Activated naive CD8-positive, alpha-beta T cell treated with anti-CD3 and anti-CD28 coated beads, Interleukin-2, amount 10 ng/mL, durations not matched to agents 7 days and 5 days (primary cell): ENCODE measurements at places on chromosomes 1 and 21. TPM values are rescaled to one million over a fixed set of nuclear protein-coding genes. Genes with fewer than 3 reads are reported as not detected.

DNA sequence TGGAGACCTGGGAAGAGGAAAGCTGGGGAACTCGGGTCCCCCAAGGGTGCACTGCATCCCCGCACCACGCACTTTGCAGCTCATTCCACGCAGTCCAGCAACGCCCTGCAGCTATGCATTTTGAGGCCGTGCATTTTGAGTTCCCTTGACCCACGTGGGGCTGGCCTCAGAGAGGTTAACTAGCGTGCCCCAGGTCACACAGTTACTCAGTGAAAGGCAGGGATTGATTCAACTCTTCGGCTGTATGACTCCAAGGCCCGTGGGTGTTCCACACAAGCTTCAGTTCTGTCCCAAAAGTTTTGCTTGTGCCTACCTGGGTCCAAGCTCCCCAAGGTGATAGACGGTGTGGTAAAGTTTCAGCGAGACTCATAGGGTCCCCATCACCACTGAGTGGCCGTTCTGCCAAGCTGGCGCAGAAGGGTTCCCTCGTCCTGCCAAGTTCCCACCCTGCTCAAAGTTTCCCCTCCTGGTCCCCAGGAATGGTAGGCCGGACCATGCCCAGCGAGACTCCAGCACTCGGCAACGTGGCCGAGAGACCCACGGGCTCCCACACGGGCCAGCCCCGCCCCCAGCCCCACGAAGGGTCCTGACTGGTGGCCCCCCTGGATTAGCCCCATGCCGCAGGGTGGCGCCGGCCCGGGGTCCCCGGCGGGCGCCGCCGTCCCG, 611 bp downstream of the HSPG2 start:
- no peaks in the 10 kb centered on the region for H3K36me3 ChIP-seq
- H3K27ac ChIP-seq: no peak overlapping the region
- peaks cover 16% of the 10 kb centered on the region for H3K4me1 ChIP-seq
- DNase-seq: no peak
- H3K4me3 ChIP-seq: peak overlapping the region; percentile 65
- H3K27me3 ChIP-seq: peaks cover 30% of the 10 kb centered on the region

DNA sequence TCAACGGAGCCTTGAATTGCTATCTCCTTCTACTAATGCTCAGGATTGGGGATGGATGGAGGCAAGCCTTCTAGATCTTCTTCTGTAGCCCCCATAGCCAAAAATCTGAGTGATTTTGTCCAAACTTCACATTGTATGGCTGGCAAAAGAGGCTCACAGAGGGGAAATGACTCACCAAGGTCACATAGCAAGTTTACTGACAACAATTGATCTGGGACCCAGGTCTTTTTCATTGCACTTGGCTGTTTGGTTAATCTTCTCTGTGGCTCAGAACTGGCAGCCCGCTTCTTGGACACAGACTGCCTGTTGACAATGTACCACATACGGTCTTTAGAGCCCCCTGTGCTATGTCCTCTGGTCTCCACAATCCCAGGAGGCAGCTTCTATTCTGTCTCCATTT, 3.0 kb upstream of the LACTBL1 start:
- no peak for DNase-seq
- no peak overlapping the region for H3K4me3 ChIP-seq
- peaks cover 18% of the 10 kb centered on the region for H3K27me3 ChIP-seq
- H3K4me1 ChIP-seq: peaks cover 3% of the 10 kb centered on the region
- no peaks in the 10 kb centered on the region for H3K36me3 ChIP-seq

DNA sequence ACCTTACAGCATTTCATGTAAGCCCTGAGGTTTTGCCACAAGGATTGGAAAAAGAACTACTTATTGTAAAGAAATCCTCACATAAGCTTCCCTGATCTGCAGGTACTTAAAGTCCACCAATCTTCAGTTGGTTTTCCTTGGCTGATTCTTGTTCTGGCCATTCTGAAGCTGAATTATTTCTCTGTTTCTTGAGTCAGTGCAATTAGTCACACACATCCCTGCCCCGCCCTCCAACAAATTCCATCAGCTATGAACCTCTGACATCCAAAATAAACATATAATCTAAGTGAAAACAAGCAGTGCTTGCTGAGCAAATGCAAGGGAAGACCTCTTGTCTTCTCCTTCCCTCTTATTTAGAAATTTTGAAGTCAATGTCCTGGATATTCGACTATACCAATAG, 8.2 kb upstream of the FNDC7 start:
- H3K36me3 ChIP-seq: peaks cover 14% of the 10 kb centered on the region
- no peak overlapping the region for H3K4me3 ChIP-seq
- no peak overlapping the region for H3K27ac ChIP-seq
- H3K4me1 ChIP-seq: peaks cover 17% of the 10 kb centered on the region

Gene FAM72B
- 24.1 TPM for total RNA-seq

Gene GUCA2B
- not detected for total RNA-seq

GRCh38 chr1:71231751-71232150, 150.9 kb upstream of the ZRANB2 start:
- H3K4me3 ChIP-seq: no peak overlapping the region
- no peaks in the 10 kb centered on the region for H3K27me3 ChIP-seq
- no peak for DNase-seq
- H3K4me1 ChIP-seq: no peaks in the 10 kb centered on the region
- H3K27ac ChIP-seq: no peak overlapping the region

- H3K27ac ChIP-seq: peak overlapping the region; percentile 88
- no peak for DNase-seq
- H3K4me3 ChIP-seq: peak overlapping the region; percentile 90
- H3K27me3 ChIP-seq: no peaks in the 10 kb centered on the region
- H3K36me3 ChIP-seq: peaks cover 9% of the 10 kb centered on the region
Measured at GRCh38 chr1:211831558-211832323, 1.2 kb upstream of the LPGAT1 start.

Gene KCNE2
- total RNA-seq: not detected

Gene S100PBP
- 75.8 TPM for total RNA-seq

GRCh38 chr1:217009376-217009775, 286.1 kb upstream of the ESRRG start:
- H3K27ac ChIP-seq: no peak overlapping the region
- H3K4me3 ChIP-seq: no peak overlapping the region
- no peak for DNase-seq
- no peaks in the 10 kb centered on the region for H3K27me3 ChIP-seq
- no peaks in the 10 kb centered on the region for H3K4me1 ChIP-seq

DNA sequence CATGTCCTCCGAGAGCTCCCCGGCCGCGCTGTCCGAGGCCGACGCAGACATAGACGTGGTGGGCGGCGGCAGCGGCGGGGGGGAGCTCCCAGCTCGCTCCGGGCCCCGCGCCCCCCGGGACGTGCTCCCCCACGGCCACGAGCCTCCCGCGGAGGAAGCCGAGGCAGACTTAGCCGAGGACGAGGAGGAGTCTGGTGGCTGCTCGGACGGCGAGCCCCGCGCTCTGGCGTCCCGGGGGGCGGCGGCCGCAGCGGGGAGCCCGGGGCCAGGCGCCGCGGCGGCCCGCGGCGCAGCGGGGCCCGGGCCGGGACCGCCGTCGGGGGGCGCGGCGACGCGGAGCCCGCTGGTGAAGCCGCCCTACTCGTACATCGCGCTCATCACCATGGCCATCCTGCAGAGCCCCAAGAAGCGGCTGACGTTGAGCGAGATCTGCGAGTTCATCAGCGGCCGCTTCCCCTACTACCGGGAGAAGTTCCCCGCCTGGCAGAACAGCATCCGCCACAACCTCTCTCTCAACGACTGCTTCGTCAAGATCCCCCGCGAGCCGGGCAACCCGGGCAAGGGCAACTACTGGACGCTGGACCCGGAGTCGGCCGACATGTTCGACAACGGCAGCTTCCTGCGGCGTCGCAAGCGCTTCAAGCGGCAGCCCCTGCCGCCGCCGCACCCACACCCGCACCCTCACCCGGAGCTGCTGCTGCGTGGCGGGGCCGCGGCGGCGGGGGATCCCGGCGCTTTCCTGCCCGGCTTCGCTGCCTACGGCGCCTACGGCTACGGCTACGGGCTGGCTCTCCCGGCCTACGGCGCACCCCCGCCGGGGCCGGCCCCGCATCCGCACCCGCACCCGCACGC, 547 bp downstream of the FOXD2 start:
- H3K4me3 ChIP-seq: peak overlapping the region; percentile 74
- H3K4me1 ChIP-seq: peaks cover 15% of the 10 kb centered on the region
- peaks cover 22% of the 10 kb centered on the region for H3K27me3 ChIP-seq
- H3K27ac ChIP-seq: peak overlapping the region; percentile 57
- DNase-seq: peak; percentile 67
- peaks cover 12% of the 10 kb centered on the region for H3K36me3 ChIP-seq

Gene ICOSLG
- 1.8 TPM for total RNA-seq

DNA sequence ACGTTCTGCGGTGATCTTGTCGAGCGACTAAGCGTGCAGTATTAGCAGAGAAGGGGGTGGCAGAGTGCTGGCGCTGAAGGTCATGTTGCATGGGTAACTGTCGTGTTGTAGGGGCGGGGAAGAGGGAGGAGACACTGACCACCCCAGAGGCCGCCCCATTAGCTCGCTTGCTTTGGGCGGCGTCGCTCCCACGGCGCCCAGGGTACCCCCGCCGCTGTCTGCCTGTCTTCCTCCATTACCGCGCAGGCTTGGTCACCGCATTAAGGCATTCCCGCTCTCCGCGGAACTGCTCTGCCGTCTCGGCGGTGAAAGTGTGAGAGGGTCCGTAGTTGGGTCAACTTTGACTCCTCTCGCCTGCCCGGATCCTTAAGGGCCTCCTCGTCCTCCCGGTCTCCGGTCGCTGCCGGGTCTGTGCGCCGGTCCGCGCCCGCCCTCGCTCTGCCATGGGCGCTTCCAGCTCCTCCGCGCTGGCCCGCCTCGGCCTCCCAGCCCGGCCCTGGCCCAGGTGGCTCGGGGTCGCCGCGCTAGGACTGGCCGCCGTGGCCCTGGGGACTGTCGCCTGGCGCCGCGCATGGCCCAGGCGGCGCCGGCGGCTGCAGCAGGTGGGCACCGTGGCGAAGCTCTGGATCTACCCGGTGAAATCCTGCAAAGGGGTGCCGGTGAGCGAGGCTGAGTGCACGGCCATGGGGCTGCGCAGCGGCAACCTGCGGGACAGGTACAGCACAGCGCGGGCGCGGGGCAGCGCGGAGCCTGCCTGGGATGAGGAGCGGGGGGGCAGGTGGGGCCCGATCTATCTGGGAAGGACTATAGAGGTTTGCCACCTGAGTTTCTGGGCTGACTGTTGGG, at the start of gene MTARC2:
Gene MTARC2 (plus strand): TSS at position 234 of the 846 bp plus-strand sequence. CDS start 210 bp downstream, at position 444.
- peak within 1 kb of the TSS; percentile 64 for H3K4me3 ChIP-seq
- peak; percentile 36 for DNase-seq
- no peaks in the 10 kb centered on the region for H3K36me3 ChIP-seq
- H3K27ac ChIP-seq: no peak within 1 kb of the TSS
- peaks cover 5% of the 10 kb centered on the region for H3K4me1 ChIP-seq

GRCh38 chr1:23743287-23744152, at the start of gene ELOA:
Gene ELOA, plus strand, starts transcription at chr1:23743471. Its CDS starts 33 bp downstream, at chr1:23743504.
- H3K36me3 ChIP-seq: peaks cover 3% of the 10 kb centered on the region
- H3K4me3 ChIP-seq: peak within 1 kb of the TSS; percentile 92
- no peaks in the 10 kb centered on the region for H3K27me3 ChIP-seq
- H3K4me1 ChIP-seq: peaks cover 44% of the 10 kb centered on the region

GRCh38 chr1:90713741-90714509, 3.2 kb downstream of the BARHL2 start:
- peaks cover 5% of the 10 kb centered on the region for H3K36me3 ChIP-seq
- H3K4me3 ChIP-seq: no peak overlapping the region
- peaks cover 95% of the 10 kb centered on the region for H3K27me3 ChIP-seq
- H3K27ac ChIP-seq: no peak overlapping the region

DNA sequence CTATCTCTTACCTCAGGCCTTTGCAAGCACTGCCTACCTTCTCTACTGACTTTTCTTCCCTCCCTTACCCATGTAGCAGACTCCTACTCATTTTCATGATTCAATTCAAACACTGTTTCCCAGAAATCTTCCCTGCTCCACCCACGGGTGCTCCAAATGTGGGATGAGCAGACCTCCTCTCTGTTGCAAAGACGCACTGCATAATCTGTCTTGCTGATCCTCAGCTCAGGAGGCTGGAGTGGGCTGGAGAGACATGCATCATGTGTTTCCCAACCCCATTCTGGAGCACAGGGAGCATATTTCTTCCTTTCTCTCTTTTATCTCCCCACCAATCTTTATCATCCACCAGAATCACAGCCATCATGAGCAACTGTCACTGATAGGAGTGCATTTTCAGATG, 459.9 kb upstream of the NFIA start:
- H3K27me3 ChIP-seq: peaks cover 9% of the 10 kb centered on the region
- H3K36me3 ChIP-seq: no peaks in the 10 kb centered on the region
- H3K27ac ChIP-seq: no peak overlapping the region
- H3K4me1 ChIP-seq: no peaks in the 10 kb centered on the region
- H3K4me3 ChIP-seq: no peak overlapping the region

Gene SLC45A3
- 0.31 TPM for total RNA-seq

Gene HSD3B2
- total RNA-seq: not detected

DNA sequence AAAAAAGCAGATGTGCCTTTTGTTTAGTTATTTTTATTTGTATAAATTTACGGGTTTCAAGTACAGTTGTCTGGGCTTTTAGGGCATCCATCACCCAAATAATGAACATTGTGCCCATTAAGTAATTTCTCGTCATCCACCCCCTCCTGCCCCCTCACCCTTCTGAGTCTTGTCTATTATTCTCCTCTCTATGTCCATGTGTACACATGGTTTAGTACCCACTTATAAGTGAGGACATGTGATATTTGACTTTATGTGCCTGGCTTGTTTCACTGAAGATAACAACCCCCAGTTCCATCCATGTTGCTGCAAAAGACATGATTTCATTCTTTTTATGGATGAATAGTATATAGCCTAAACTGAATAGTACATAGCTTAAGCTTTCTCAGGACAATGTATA, 189.2 kb downstream of the ZP4 start:
- no peaks in the 10 kb centered on the region for H3K4me1 ChIP-seq
- no peak overlapping the region for H3K27ac ChIP-seq
- no peak overlapping the region for H3K4me3 ChIP-seq
- DNase-seq: no peak
- no peaks in the 10 kb centered on the region for H3K36me3 ChIP-seq

DNA sequence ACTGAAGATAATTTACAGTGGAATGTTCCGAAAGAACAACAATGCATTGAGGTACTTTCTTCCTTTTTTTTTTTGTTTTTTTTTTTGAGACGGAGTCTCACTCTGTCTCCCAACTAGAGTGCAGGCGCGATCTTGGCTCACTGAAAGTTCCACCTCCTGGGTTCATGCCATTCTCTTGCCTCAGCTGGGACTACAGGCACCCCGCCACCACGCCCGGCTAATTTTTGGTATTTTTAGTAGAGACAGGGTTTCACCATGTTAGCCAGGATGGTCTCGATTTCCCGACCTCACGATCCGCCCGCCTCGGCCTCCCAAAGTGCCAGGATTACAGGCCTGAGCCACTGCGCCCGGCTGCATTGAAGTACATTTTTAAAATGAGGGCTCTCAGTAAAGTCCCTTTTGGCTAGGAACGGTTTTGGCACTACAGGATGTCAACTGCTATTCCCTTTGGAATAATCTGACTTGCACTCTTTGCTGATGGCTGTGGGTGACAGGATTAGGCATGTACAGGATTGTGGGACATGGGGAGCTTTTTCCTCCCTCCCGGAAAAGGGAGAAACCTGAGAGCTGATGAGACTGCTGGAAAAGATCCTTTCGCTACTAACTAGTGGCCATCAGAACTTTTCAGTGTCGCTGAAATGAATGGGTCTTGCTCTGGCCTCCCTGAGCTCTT, 56.9 kb upstream of the EDEM3 start:
- H3K36me3 ChIP-seq: peaks cover 12% of the 10 kb centered on the region
- no peaks in the 10 kb centered on the region for H3K4me1 ChIP-seq
- no peak overlapping the region for H3K4me3 ChIP-seq
- DNase-seq: no peak
- H3K27ac ChIP-seq: no peak overlapping the region

GRCh38 chr1:97787231-97787630, 133.6 kb downstream of the DPYD start:
- peaks cover 5% of the 10 kb centered on the region for H3K36me3 ChIP-seq
- H3K4me3 ChIP-seq: no peak overlapping the region
- no peaks in the 10 kb centered on the region for H3K27me3 ChIP-seq
- DNase-seq: no peak
- H3K4me1 ChIP-seq: peaks cover 10% of the 10 kb centered on the region
- H3K27ac ChIP-seq: no peak overlapping the region

Gene PMVK
- 25.6 TPM for total RNA-seq
